CD4-positive, alpha-beta T cell treated with Interleukin-21 for 1 hour (primary cell): ENCODE measurements at places on chromosomes 2 and 18.

- no peak for DNase-seq
Measured at GRCh38 chr2:59389240-59389639, 1148.1 kb upstream of the FANCL start.

- peak; percentile 39 for DNase-seq
Measured at GRCh38 chr2:181394741-181395437, 62.3 kb upstream of the ITGA4 start.

- DNase-seq: no peak
Measured at GRCh38 chr18:10121786-10122515, 208.1 kb downstream of the VAPA start.

- DNase-seq: no peak
Measured at GRCh38 chr2:74696829-74697228, 42.8 kb downstream of the SEMA4F start.

GRCh38 chr2:7517851-7518250 lies 600.6 kb downstream of the RNF144A start:
- DNase-seq: no peak

GRCh38 chr2:58130238-58130637 lies 83.6 kb downstream of the VRK2 start:
- DNase-seq: no peak

DNA sequence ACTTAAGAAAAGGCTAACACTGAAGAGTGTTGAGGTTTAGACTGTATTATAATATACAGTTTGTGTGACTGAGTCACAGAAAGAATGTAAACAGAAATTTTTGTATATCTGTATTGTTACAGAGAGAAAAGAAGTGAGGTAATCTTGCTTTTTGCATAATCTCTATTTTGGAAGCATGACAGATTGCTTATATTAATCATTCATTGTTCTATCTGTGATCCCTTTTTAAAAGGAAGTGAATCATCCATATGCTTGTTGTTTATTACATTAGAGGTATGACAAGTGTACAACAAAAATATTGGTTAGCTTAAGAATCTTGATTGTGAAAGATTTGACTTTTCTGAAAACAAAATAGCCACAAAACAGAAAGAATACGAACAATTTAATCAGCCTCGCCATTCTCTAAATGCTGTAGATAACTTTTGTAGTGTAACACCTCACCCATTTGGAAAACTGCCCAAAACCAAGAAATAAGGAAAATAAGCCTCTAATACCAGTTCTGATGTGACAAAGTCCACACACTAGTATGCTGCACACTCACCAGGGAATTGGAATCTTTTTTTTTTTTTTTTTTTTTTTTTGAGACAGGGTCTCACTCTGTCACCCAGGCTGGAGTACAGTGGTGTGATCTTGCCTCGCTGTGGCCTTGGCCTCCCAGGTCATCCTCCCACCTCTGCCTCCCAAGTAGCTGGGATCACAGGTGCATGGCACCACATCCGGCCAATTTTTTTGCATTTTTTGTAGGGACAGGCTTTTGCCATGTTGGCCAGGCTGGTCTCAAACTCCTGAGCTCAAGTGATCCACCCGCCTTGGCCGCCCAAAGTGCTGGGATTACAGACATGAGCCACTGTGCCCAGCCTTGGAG lies 91.5 kb upstream of the LPIN2 start:
- DNase-seq: no peak

GRCh38 chr2:7358865-7359447 lies 441.7 kb downstream of the RNF144A start:
- no peak for DNase-seq

GRCh38 chr2:72132981-72133720 lies 14.5 kb downstream of the CYP26B1 start:
- no peak for DNase-seq

GRCh38 chr2:28488083-28488830 lies 7.6 kb upstream of the PLB1 start:
- DNase-seq: no peak

GRCh38 chr2:96770442-96771202 lies 9.9 kb downstream of the CNNM4 start:
- no peak for DNase-seq

- DNase-seq: no peak
Measured at GRCh38 chr2:157204401-157204800, 53.1 kb upstream of the GALNT5 start.

GRCh38 chr2:52572469-52572894 lies 1195.1 kb upstream of the CHAC2 start:
- DNase-seq: no peak

DNA sequence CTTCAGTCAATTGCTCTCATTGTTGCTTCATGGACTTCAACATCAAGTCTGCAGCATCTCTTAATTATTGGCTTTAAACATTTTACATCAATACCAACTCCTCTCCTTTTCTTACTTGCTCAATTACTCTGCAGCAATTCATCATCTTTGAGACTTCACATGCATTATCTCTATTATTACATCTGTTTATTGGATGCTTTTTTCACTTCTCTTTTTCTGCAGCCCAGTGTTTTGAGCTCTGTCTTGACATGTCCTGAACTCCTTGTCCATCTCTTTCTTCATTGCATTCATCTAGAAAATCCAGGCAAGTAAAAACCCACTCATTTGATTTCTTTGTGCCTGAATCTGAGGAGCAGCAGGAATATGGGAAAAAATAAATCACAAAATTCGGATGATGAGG lies 647.9 kb downstream of the PLCL1 start:
- no peak for DNase-seq

GRCh38 chr18:31979714-31980113 lies 36.8 kb upstream of the TRAPPC8 start:
- no peak for DNase-seq

- DNase-seq: no peak
Measured at GRCh38 chr2:229943770-229944449, 21.6 kb downstream of the FBXO36 start.

GRCh38 chr2:233990261-233990798 lies 60.2 kb upstream of the SPP2 start:
- DNase-seq: peak; percentile 78

DNA sequence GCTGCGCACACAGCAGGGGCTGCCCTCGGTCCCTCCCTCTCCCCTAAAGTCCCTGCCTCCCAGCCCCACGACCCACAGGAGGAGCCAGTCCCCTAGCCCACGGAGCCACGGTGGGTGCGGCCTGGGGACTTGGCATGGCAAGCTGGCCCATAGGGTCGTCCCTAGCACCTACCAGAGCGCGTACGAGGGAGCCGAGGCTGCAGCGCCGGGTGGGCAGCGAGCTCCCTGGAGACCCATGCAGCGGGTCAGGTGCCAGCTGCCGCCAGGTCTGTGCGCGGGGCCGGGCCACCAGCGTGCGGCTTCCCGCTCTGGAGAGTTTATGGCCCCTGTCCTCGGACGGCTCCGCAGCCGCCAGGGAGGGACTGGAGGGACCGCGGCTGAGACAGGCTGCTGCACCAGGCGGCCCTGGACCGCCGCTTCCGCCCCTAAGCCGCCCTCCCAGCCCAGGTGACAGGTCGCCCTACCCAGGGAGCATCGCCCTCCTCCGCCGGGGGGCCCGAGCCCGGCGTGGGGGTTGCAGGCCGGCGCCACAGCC lies 273.6 kb downstream of the CCDC74A start:
- DNase-seq: no peak

DNA sequence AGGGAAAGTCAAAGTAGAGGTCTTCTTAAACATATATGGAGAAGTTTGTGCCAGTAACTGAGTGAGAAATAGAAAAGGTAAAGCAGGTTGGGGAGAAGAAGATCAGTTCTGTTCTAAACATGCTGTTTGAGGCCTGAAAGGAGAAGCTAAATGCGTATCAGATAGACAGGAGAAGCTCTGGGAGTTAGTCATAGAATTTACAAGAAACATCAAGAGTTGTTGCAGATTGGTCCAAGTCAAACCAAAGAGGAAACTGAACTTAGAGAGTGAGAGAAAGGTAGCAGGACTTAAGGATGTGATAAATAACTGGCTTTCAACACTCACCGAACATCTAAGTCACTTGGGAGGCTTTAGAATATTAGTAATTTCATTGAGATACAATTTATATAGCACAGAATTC lies 29.2 kb upstream of the CERS6 start:
- DNase-seq: no peak

GRCh38 chr2:214410918-214411554 lies at the start of gene VWC2L:
VWC2L (plus strand) TSS chr2:214411054; CDS start chr2:214414194, 3,140 bp downstream.
- DNase-seq: peak; percentile 8

GRCh38 chr2:66541646-66542045 lies 106.7 kb downstream of the MEIS1 start:
- no peak for DNase-seq

- no peak for DNase-seq
Measured at GRCh38 chr2:51103205-51103604, 71.3 kb upstream of the NRXN1 start.

- DNase-seq: no peak
Measured at GRCh38 chr18:44232500-44232899, 448.2 kb upstream of the SETBP1 start.

- no peak for DNase-seq
Measured at GRCh38 chr18:11871501-11871900, 20.3 kb downstream of the CHMP1B start.

- DNase-seq: no peak
Measured at GRCh38 chr2:147718831-147719230, 126.0 kb upstream of the ACVR2A start.

GRCh38 chr2:160406591-160407392 lies 86.8 kb downstream of the RBMS1 start:
- peak; percentile 89 for DNase-seq

- no peak for DNase-seq
Measured at GRCh38 chr2:70959851-70960832, 18.3 kb upstream of the ANKRD53 start.

GRCh38 chr2:111617299-111618225 lies 266.4 kb downstream of the ANAPC1 start:
- no peak for DNase-seq

- DNase-seq: no peak
Measured at GRCh38 chr2:36389577-36389976, 34.0 kb downstream of the CRIM1 start.

GRCh38 chr2:10438688-10439087 lies 9.4 kb downstream of the ODC1 start:
- no peak for DNase-seq

GRCh38 chr18:10565835-10566234 lies 40.0 kb downstream of the NAPG start:
- no peak for DNase-seq

DNA sequence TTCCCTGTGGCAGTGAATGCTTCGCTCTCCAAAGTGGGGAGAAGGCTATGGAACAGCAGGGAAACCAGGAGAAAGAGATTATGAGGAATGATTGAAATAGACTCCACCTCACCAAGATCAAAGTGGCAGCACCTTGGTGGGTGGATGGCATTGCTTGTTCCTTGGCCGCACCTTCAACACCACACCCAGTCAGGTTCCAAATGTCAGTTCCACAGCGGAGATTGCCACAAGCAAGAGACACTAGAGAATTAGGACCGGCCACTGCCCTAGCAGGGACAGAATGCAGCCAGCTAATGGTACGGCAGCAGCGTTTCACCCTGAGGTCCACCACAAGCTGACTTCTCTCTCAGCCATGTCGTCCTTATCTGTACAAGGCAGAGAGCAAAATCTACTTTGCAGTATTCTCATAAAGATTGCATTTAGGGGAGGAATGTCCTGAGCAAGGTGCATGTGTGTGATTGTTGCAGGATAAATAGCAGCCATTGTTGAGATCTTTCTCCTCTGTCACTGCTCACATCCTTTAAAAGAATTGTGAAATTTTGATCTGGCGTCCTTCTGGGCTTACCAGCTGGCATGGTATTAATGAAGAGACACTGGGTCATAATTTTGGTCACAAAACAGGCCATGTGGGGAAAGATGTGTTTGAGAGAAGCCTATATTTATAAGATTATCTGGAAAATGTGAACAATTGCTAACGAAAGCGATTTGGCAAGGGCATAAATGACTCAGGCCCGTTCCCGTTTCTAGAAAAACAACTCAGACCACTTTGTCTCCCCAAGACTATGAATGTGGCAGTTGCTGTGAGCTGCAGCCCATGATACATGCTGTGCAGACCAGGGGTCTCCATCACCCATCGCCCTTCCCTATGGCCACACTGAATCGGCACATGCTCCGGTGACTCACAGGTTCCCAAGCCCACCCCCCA lies 228.6 kb upstream of the ID2 start:
- DNase-seq: no peak

DNA sequence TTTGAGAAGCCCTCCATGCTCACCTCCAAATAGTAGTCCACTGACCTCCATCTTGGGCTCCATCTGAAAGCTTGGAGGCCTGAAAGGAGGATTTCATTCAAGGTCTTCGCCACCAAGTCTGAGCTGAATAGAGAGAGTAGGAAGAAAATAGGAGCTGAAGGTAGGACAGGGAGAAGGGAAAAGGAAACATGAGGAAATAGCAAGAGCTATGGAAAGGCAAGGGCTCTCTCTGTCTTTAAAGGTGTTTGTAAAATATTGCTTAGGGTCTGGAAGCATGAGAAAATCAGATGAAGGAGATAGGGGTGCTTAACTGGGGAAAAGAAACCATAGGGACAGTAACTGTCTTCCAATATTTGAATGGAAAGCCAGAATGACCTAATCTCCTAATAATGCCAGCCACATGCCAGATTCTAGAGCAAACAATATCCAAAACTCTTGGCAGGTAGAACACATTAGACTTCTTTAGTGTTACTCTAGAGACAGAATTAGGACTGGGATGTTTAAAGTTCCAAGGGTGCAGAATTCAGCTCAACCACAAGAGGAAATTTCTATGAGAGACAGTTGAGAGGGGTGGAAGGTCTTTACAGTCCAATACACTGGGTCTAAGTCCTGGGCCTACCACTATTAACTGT lies 67.4 kb downstream of the NAB1 start:
- no peak for DNase-seq

GRCh38 chr2:119255760-119256581 lies 32.3 kb downstream of the STEAP3 start:
- DNase-seq: no peak

DNA sequence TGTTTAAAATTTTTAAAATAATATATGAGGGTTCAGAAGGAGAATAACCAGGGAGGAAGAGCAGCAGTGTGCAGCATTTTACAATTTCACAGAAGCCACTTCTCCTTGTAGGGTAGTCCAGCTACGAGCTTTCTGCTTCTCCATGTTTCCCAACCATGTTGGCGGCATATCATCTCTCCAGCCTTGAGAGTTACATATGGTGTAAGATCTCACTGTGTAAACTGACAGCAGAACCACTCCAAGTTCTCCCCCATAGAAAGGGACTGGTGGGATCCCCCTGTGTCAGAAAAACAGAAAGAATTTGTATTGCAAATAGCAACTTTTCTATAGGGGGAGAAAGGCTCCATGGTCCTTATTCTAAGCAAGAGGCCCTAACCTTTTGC lies 266.8 kb upstream of the ACVR2A start:
- no peak for DNase-seq

DNA sequence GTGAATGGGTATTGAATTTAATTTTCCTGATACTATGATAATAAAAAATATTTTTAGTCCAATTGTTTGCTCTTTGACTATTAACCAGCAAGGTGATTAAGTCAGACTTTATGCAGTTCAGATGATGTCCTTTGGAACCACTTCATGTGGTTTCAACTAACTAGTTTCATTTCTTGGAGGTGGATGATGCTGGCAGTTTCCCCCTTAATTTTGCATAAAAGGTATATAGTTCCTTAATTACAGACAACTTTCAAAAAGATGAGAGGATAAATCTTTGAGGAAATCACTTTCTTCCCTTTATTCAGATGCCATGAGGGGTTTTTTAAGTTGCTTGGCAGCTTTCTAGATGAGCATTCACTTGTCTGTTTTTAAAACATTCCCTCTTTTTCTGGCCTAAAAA lies 223.1 kb downstream of the PHLPP1 start:
- DNase-seq: no peak
